ENCODE measurements at places on chromosomes 2 and 18.

- no peak for DNase-seq
Observed at GRCh38 chr2:28620801-28621171, 124.9 kb downstream of the PLB1 start.

DNA sequence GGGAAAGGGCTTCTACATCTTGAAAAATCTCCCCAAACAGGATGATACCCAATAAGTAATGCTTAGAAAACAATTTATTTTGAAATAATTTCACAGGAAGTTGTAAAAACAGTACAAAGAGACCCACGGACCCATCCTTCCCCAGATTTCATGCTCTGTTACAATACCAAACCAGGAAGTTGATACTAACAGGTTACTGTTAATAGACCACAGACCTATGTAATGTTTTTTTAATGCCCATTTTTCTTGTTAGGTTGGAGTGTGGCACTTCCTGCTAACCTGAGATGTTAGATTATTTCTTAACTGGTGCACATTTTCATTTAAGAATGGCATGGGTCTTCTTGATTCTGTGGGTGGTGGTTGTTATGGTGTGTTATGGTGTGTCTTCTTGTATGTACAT lies 21.4 kb upstream of the MGAT5 start:
- DNase-seq, result no peak

DNA sequence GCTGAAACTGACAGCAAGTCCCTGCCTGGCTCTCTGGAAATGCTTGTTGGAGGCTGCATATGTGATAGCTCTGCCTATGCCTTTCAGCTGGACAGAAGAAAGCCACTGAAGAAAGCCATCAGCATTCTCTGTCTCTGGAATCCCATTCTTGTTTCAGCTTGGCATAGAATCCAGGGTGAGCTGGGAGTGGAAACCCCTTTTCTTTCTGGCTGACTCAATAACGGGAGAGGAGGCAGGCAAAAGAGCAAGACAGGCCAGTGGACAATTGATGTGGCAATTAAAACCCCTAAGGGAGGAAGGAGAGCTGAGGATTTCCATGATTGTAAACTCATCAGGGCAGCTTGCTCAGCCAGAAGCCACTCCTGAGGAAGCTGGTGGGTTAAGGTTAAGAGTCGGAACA lies 208.1 kb downstream of the CLIP4 start:
- no peak for DNase-seq

DNA sequence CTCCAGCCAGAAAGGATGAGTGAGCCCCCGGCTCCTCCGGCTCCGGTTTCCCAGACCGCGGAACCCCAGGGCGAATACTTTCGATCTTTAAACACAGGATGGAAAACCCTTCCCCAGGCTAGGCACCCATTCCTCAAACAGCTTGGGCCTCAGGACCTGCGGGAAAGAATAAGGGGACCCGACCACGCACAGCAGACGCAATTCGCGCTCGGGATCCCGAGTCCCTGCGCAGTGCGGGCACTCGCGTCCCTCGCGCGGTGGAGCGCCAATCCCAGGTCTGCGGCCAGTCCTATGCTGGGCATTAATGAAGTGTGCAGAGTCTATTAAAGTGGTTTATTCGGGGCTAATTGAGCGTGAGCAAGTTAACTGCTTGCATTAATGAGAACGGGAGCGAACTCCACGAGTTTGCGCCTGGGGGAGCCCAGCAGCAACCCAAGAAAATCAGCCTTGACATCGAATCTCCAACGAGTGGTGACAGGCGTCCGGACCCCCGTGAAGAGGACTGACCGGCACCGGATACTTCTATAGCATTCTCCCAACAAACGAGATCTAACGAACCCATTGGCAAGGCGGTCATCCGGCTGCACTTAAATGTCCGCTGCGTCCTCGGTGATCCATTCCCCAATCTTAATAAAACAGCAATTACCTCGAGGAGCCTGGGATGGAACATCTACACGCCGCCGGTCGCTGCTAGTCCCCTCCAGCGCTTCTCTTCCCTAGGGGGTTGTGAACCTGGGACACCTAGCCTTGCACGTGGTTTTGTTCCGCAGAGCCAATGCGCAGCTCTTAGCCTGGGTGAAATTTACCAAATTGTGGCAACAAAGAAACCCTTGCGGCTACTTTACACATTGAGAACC lies 1.6 kb downstream of the OSR1 start:
- DNase-seq, result no peak

- DNase-seq, result no peak
Observed at GRCh38 chr2:224956706-224957105, 85.6 kb downstream of the DOCK10 start.

DNA sequence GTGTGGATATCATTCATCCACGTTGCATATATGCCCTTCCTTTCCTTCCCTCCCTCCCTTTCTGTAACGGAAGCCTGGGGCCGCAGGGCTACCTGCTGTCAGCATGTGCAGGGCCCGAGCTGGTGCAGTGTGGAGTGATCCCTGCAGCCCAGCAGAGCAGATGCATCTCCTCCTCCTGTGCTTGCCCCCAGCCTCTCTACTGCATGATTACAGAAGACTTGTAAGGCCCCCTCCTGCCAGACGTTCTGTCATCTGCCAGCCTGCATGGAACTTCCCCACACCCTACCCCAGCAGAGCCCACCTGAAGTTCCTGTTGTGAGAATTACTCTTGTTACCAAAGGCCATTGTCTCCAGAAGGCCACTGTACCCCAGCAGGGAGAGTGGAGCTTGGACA lies 67.5 kb upstream of the FOSL2 start:
- DNase-seq, result no peak

DNA sequence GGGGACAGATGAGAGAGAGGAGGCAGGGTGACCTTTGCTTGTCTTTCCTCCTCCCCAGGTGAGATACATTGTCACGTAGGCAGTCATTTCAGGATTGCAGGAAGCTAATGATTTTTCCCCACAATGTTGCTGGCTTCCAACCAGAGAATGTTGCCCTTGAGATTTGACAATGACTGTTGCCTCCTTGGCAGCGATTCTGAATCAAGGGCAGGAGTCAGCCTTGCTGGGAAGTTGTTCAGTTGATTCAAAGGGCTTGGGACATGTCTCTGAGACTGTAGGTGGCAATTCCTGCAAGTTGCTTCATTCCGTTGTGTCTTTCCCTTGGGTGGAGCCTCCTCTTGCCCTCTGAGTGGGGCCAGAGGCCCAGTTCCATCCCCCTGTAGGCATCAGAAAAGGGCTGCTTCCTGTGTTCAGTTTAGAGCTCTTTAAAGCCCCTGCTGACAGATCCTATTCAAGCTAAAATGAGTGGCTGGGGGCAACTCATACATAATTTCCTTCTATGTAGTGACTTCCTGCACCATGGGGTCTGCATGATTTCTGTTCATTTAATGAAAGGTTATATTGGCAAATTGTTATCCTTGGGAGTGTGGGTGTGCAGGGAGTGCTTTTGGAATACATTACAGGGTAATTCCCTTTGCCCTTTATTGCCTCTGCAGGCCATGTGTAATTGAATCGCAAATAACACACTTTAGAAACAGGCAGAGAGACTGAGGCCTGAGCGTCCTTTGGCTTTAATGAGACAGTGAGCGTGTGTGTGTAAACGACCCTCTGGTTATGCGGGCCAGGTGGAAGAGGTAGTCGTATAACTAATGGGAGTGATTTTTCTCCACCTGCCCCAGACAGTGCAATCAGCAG lies 52.4 kb downstream of the GPR39 start:
- no peak for DNase-seq

DNA sequence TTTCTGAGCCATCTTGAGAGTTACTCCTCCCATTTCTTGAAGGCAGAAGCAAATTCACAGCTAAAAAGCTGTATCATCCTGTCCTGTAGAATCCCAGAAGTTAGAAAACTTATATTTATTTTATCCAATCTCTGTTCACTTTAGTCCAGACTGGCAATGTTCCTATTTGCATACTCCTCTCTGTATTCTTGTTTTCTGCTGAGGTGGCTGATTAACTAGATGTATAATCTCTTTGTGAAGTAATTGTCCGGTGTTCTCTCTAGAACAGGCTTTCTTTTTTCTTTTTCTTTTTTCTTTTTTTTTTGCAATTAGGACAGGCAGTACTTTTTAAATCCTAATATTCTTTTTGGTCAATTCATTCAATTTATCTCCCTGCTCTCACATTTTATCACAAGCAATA lies 411.0 kb downstream of the KCNJ3 start:
- no peak for DNase-seq

- no peak for DNase-seq
Observed at GRCh38 chr2:229851870-229852269, 69.9 kb downstream of the TRIP12 start.
